ENCODE measurements at places on chromosomes 5 and 9. TPM values are rescaled to one million over a fixed set of nuclear protein-coding genes. Genes with fewer than 3 reads are reported as not detected.

The PHF24 gene
- polyA plus RNA-seq: 0.26 TPM

DNA sequence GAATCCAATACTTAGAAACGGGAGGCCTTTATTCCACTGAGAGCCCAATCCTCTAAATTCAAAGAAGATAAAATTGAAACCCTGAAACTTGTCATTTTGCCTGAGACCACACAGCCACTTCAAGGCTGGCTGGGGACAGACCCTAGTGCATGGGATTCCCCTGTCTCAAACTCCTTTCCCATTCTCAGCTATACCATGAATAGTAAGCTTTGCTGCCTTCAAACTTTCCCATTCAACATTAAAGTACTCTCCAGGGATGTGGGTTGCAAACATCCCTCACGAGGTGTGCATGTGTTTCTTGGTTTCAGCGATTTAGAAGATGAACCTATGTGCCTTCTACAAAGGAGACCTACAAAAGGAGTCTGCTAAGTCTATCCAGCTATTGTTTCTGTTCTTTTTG, 64.6 kb downstream of the GABRB2 start:
- DNase-seq: no peak

DNA sequence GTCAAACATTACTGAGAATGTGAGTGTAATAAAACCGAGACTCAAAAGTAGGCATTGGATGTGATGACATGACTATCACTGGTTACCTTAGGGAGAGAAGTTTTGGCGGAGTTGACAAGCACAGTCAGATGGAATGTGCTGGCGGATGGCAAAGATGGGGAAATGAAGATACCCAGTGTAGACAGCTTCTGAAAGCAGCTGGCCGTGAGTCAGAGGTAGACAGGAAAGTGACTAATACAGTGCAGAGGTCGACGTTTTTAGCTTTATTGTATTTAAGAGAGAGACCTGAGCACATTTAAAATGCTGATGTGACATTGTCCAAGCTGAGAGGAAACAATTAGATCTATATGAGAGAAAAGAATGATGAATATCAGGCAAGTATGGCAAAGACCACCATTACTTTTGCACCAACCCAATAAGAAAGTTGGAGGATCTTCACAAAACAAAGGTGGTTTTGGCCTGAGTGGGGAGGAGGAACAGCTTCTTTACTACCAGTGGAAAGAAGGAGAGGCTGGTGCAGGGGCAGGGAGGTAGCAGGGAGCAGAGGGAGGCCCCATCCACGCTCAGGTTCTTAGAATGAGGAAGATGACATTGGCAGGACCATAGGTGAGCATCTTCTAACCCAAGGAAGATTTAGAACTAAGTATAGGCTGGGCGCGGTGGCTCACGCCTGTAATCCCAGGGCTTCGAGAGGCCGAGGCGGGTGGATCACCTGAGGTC, 36.7 kb upstream of the KCNIP1 start:
- DNase-seq: no peak

DNA sequence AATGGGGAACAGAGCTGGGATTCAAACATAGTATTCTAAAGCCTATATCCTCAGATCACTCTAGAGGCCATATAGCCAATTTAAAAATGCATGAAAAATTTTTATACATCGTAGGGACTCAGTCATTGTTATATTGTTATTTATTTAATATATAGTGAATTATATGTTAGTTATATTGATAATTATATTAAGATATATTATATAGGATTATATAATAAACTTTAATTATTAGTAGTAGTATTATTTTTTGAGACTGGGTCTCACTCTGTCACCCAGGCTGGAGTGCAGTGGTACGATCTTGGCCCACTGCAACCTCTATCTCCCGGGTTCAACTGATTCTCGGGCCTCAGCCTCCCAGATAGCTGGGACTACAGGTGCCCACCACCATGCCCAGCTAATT, 65.7 kb upstream of the DPYSL3 start:
- no peak for DNase-seq

DNA sequence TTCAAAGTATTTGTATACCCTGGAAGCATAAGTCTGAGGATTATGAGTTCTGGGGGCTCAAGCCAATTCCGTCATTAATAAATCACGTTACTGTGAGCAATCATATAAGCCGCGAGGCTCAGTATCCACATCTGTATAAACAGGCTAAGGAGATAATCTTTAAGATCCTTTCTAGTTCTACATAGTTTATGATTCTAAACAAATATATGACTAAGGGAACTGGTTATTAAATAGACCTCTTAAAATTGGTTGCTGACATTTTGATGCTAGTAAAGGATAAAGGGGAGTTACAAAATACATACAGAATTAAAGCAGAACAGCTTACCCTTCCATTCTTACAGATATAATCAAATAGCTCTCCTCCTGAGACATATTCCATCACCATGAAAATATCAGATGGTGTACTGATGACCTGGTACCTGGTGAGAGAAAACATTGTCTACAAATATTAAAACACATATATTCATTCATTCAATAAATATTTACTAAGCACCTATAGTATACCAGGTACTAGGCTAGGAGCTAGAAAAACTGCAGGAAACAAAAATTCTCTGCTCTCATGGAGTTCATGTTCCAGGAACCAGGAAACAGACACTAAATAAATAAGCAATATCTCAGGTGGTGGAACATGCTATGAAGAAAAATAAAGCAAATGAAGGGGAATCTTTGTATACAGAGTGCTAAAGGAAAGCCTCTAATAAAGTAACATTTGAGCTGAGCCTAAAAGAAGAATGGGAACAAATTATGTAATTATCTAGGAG, 19.5 kb upstream of the TTC33 start:
- no peak for DNase-seq

The SLC1A3 gene
- polyA plus RNA-seq: 4.2 TPM

- no peak for DNase-seq
These were observed 143.1 kb downstream of the GAPVD1 start for GRCh38 chr9:125404733-125405132.

DNA sequence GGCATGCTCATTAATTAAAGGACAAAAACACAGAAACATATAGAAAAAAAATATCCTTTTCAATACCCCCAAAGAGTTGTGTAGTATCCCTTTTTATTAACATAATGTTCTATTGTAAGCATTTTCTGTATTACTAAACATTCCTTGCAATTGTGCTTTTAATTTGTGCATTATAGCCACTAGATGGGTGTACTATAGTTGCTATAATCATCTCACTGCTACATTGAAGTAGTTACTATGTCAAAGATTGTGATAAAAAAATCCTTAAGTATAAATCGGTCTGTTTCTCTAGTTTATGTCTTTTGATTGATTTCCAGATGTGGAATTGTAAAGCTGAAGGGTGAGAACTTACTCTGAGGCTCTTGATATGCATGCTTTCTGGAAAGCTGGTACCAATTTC, 21.4 kb downstream of the FREM1 start:
- DNase-seq: no peak

The PCDHGC3 gene
- 164 TPM for polyA plus RNA-seq

DNA sequence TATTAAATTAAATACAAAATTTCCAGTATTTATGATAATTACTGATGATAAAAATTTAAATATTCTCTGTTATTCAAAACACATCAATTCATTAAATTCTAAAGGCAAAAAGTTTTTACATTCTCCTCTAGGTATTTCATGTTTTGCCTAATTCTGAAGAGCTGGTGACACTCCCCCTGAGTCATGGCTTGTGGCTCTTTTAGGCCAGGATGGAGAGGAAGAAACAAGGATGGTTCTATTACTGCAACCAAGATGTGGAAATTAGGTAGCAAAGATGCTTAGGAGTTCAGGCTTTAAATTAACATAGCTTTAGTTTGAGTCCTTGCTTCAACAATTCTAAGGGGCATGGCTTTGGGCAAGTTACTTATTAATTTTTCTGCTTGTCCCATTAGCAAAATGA, 1295.8 kb downstream of the EFNA5 start:
- no peak for DNase-seq

The BTNL3 gene
- polyA plus RNA-seq: not detected

- DNase-seq: no peak
These were observed 2.1 kb downstream of the ANXA1 start for GRCh38 chr9:73153793-73154227.

The ARHGEF37 gene
- 5.7 TPM for polyA plus RNA-seq

The ARRDC3 gene
- 127 TPM for polyA plus RNA-seq

- DNase-seq: no peak
These were observed 2.8 kb downstream of the CDH10 start for GRCh38 chr5:24642022-24642421.

GRCh38 chr5:154071799-154072413, 33.1 kb downstream of the MFAP3 start:
- no peak for DNase-seq

DNA sequence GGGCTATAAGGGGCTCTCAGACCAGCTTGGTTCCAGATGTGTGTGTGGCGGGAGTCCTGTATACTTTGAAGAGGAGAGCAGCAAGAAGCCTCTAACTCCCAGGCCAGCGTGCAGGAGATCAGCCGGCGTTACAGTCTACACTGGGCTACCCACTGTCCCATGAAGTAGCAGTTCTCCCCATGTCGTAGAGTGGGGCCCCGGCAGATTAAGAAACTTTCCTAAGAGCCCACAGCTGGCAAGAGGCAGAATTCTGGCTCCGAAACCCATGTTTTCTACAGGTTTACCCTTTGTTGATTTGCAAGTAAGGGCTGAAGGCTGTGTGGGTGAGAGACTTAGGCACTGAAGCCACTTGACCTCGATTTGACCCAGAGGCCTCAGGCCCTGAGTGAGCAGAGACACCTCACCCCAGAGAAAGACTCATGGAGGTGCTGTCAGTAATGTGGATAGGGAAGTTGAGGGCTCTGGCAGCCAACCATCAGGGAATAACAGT, 881 bp upstream of the B4GALT1 start:
- no peak for DNase-seq

The PCDHA13 gene
- 0.07 TPM for polyA plus RNA-seq

DNA sequence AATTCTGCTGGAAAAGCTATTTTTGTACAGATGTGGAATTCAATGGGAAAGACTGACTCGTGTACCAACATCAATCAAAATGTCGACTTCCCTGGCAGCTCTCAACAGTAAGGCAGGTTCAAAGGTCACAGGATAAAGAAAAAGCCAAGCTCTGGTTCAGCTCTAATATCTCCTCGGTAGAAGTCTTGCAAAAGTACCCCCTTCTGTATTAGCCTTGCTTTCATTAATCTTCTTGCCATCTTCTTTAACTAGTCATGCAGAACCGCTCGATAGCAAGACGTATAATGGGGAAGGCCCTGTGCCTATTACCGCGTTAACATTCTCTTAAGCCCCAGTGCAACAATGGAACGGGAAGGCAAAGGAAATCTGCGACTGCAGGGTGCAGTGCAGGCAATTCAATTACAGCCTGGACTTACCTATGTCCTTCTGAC, 201.2 kb downstream of the GAPVD1 start:
- no peak for DNase-seq

DNA sequence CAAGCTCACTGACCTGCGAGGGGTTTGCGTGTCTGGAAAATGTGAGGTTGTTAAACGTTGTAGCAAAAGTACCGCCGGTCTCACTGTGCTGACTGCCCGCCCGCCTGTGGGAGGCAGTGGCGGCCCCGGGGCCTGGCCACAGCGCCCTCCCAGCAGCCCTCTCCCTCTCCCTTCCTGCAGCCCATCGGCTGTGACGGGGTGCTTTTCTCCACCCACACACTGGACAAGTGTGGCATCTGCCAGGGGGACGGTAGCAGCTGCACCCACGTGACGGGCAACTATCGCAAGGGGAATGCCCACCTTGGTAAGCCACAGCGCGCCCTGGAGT, 6.2 kb downstream of the ADAMTSL2 start:
- DNase-seq: no peak

The IL6ST gene
- polyA plus RNA-seq: 137 TPM

DNA sequence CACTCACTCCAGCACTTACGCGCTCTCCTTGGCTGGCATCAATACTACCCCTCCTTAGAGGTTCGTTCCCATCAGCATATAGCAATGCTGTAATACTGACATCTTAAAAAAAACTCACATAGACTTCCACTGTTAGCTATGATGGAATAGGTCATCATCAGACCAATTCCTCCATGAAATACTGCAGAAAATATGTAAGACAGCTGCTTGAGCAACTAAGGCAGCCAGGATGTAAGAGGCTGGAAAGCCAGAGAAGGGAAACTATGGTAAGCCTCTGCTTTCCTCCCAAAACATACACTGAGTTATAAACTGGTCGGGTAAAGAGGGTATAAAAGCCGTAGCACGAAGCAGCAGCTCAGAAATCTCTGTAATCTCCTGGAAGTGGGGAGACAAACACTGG, 33.5 kb downstream of the AUH start:
- DNase-seq: no peak

DNA sequence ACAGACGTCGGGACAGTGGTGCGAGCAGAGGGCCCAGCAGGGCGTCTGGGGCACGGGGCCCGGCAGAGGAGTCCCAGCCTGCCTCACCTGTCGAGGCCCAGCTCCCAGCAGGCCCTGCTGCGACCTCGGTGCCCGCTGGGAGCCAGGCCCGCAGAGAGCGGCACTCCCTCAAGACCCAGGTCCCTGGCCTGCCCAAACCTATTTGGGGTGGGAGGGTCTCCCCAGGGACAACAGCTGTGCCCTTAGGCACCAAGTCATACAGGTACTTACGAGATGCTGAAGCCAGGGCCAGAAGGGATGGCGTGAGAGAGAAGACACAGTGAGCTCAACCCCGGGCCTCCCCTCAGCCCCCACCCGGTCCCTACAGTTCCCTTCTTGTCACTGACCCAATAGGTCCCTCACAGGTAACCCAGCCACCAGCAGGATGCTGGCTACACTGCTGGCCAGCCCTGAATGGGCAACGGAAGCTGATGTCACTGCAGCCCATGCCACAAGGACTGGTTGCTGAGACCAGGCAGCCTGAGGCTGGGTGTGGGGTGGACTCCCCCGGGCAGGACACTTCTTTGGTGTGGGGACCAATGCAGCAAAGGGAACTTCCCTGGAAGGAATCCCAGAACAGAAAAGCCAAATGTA, 3.7 kb downstream of the NSMF start:
- no peak for DNase-seq

GRCh38 chr5:133249593-133249992, 197.8 kb downstream of the HSPA4 start:
- DNase-seq: no peak

- no peak for DNase-seq
These were observed 103.1 kb upstream of the SLC44A1 start for GRCh38 chr9:105141146-105141975.

DNA sequence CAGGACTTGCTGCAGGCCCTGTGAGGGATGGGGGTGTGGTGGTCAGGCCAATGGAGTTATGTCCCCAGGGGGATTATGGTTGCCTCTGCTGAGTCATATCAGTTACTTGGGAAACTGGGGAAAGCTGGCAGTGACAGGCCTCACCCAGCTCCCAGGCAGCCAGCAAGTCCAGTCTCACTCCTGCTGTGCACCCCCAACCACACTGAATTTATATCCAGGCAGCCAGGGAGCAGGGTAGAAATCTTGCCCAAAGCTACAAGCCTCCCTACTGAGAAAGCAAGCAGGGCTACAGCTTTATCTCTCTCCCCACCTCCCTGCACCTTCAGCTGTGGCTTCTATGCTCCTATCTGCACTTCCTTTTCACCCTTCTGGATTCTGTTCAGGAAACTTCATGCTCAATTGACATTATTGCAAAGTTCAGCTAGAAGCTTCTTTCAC, 2076.0 kb upstream of the CDH9 start:
- no peak for DNase-seq

GRCh38 chr9:130336027-130336610, 70.6 kb downstream of the HMCN2 start:
- no peak for DNase-seq

The FUT7 gene
- polyA plus RNA-seq: not detected

All from left renal pelvis (tissue), 4 donors.